ENCODE measurements at places on chromosomes 11 and 22.

DNA sequence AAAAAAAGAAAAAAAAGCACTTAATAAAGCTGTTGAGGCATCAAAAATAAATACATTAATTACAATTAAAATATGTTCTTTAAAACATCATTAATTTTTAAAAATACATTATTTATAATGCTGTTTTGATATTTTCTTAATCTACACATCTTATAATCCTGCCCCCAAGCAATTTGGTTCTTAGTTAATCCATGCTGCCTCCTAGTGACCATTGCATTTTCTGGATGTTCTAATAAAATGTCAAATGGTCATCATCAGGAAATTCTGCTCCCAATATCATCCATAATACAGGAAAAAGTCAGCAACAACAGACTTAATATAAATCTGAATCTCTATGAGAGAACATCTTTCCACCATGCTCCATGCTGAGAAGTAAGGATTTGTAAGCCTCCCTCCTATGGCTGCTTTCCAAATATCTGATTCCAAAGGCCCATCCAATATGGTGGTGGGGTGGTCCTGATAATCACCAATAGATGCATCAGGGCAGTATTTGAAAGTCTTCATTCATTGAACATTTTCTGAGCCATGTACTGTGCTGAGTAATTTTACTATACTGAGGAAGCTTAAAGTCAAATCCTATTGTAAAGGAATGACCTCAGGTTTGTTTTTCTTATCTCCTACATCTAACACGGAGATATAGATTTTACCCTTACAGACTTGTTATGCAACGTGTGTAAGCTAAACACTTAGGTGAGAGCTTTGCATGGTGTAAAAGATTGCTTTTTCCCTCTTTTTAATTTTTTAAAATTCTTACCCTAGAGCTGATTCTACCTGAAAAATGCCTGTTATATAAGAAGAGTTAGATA lies 124.7 kb upstream of the BMAL1 start:
- peak; percentile 22 for DNase-seq

DNA sequence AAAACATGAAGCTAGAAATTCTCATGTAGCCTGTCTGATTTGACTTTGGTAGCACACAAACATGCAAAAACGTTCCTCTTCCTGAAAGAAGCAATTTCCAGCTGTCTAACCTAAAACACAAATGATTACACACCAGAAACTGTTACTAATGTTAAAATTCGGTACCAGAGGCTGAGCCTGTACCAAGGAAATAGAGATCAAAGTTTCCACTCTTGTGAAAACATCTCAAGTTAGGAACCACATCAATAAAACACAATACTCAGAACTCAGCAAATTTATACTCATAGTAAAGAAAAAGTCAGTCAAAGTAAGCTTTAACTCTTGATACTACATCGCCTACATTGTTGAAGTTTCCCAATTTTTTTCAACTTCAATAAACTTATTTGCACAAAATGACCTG lies 107.8 kb downstream of the FCHSD2 start:
- DNase-seq = no peak

DNA sequence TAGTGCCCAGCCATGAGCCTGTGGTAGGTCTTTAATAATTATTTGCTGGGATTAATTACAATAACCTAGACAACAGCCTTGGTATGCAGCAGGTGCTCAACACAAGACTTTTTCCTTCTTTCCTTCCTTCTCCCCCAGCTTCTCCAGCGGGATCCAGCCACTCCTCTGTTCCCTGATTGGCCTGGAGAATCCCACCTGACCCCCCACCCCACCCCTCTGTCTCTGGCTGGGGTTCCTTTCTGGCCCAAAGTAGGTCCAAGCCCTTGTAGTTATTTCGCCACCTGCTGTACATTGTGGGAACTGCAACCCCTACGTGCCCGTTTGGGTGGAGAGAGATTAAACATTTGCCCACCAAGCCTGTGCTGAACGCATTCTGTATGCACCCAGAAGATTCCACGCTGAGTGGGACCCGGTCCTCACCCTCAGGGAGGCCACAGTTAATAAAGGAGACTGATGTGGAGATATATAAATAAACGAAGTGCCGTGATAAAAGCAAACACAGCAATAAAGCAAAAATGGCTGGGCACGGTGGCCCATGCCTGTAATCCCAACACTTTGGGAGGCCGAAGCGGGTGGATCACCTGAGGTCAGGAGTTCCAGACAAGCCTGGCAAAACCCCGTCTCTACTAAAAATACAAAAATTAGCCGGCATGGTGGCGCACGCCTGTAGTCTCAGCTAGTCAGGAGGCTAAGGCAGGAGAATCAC lies 32.1 kb upstream of the DGKZ start:
- no peak for DNase-seq

- no peak for DNase-seq
These were observed at the start of gene SCN2B for GRCh38 chr11:118175993-118176777. TSS of gene SCN2B (minus strand) at chr11:118176639. CDS start at chr11:118176431, 208 bp downstream.

DNA sequence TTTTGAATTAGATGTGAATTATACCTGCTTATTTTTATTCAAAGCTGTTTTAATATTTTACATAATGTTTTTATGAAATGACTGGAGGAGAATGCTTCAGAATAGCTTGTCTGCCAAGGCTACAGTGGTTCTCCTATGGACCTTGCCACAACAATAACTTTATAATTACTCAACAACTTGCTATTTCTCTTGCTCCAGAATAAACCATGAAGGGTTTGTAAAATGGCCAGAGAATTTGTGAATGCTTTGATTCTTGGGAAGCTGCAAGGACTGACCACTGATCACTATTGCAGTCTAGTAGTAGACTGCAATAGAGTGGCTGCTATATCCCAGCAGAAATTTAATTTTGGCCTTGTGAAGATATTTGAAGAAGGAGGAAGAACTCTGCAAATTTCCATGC lies 199.7 kb downstream of the FAT3 start:
- no peak for DNase-seq

DNA sequence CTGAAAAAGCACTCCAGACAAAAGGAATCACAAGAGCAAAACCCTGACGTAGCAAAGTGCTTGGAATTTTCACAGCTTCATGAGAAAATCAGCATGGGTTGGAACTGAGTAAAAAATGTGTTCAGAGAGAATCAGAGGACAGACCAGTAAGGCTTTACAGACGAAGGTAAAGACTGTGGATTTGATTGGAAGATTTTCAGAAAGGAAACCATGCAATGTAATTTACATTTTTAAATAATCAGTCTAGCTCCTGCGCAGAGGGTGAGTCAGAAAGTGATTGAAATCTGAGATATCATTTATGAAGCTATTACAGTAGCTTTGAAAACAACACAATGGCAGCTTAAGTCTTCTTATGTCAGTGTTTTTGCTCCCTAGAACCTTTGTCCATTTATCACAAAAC lies 1122.3 kb downstream of the LRRC4C start:
- no peak for DNase-seq

DNA sequence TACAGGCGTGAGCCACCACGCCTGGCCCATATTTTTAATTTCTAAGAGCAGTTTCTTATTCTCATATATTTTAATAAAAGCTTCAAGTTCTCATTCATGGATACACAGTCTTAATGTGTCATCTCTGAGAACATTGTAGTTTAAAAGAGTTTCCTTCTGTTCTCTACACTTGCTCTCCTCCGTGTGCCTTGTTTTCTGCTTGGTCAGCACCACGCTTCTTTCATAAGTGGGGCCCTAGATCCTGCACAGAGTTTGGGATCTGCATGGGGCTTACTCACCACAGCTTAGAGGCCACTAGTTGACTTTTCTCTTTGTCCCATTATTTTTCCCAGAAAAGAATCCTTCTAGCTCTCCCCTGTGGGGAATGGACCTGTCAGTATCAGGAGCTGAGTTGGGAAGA lies 58.8 kb downstream of the PPP6R2 start:
- DNase-seq = no peak

GRCh38 chr11:108865406-108865805 lies 200.5 kb downstream of the DDX10 start:
- DNase-seq = no peak

DNA sequence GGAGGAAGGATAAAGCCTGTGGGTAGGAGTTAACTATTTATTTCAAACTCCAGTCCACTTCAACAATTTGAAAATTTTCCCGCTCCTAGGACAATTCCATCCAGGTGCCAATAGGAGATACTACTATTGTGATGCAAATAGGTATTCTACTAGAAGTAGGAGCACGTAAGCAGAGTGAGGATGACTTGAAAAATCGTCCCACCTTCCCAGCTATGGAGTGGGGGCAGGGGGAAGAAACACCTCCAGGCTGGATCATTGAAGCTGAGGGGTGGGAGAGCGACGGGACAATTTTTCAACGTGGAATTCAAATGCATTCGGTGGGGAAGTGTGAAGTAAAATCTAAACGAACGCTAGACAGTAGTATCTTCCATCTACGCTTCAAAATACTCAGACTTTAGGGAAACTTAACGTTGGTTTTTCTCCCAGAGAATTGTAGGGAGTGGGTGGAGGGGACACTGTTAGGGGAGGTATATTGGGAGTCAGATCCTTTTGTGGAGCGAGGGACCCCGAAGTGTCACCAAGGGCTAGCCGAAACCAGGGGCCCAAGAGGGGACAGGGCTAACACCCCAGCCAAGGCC lies 523 bp upstream of the ARHGAP42 start:
- no peak for DNase-seq

- no peak for DNase-seq
These were observed 165.6 kb upstream of the DDI1 start for GRCh38 chr11:103870821-103871309.

DNA sequence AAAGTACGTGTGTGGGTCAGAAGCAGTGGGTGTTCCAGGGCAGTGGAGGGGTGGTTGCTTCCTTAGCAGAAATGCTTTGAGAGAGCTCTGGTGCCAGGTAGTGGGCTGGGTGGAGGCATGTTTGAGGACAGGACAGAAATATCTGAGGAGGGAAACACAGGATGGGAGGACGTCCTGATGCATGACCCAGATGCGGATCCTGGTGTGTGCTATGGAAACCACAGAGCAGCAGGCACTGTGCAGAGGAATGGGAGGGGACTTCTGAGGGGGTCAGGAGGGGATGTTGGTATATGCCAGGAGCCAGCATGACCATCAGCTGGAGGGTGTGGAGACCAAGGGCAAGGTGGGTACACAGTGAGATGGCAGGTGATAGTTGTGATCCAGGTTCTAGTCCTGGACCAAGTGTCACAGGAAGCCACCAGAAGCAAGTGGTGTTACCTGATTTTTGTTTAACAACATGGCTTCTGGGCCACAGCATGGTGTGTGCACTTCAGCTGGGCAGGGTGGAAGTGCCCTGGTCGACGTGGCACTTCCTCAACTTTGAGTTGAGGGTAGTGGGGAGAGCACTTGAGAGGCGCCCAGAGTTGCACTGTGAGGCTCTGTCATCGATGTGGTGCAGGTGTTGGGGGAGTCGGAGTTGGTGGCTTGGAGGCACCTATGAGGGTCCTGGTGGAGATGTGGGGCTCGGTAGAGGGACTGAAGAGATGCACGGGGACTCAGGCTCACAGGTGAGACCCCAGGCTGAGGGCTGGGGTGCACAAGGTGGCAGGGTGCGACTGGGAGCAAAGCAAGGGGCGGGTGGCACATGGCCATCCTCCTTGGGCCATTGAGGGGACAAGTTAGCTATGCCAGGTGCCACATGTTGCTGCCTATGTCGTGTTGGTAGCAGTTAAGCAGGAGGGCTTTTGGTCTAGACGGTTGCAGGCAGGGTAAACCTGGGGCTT lies 7.5 kb downstream of the DGCR8 start:
- DNase-seq = no peak

DNA sequence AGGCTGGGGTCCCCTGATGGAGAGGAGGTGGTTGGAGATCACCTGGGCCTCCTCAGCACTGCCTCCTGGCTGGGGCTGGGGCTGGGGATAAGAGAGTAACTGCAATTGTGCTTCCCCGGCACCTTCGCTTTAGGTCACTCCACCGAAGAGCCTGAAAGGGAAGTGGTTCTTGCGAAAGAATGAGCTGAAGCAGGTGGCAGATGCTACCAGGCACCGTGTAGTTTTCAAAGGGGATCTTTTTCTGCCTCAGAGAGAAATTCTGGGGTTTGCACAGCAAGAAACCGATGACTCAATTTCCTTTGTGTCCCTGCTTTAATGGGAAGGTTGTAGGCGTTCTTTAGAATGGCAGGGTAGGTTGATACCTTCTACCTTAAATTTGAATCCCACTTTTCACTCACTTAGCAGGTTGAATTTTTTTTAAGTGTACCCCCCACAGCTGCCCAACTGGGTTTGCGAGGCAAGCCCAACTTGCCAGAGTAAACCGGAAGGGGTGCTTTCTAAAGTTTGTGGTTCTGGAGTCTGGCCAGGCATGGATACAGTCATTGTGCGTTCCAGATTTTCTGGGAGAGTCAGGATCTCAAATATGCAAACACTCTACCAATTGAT lies 5.3 kb downstream of the CD44 start:
- DNase-seq = no peak

DNA sequence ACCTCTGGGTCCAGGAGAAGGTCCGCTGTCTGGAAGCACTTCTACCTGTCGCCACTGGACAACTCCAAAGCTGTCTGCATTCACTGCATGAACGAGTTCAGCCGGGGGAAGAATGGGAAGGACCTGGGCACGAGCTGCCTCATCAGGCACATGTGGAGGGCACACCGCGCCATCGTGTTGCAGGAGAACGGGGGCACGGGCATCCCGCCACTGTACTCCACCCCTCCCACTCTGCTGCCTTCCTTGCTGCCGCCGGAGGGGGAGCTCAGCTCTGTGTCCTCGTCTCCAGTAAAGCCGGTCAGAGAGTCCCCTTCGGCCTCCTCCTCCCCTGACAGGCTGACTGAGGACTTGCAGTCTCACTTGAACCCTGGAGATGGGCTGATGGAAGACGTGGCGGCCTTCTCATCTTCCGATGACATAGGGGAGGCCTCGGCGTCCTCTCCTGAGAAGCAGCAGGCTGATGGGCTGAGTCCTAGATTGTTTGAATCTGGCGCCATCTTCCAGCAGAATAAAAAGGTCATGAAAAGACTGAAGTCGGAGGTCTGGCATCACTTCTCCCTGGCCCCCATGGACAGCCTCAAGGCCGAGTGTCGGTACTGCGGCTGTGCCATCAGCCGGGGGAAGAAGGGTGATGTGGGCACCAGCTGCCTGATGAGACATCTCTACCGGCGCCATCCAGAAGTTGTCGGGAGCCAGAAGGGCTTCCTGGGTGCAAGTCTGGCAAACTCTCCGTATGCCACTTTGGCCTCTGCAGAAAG lies 31.0 kb downstream of the ZBED4 start:
- no peak for DNase-seq

GRCh38 chr11:22477312-22477711 lies 139.1 kb downstream of the SLC17A6 start:
- DNase-seq = no peak

DNA sequence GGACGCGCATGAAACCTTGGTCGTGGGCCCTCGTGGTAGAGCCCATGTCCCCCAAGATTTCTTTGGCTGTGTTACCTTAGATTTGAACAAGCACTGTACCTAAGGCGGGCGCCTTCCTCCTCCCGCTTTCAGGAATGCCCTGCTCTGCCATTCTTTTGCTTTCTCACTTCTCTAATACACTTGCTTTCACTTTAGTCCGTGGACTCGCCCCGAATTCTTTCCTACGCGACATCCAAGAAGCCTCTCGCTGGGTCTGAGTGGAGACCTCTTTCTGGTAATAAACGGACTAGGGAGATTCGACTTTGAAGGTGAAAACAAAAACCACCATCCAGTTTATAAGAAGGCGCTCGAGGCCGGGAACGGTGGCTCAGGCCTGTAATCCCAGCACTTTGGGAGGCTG lies 1.2 kb upstream of the NUP50 start:
- DNase-seq = no peak

All from NCI-H1105 treated with DMSO at 0.1 percent for 48 hours (cell line).